ENCODE measurements at places on chromosomes 4 and X. TPM values are rescaled to one million over a fixed set of nuclear protein-coding genes. Genes with fewer than 3 reads are reported as not detected.

GRCh38 chrX:30590368-30590767 is 12.8 kb upstream of the TASL start:
- no peak for DNase-seq

- no peak for DNase-seq
These were observed 39.3 kb downstream of the SYTL5 start for GRCh38 chrX:38045538-38046096.

GRCh38 chr4:129583868-129584267 is 487.9 kb downstream of the C4orf33 start:
- peak; percentile 68 for DNase-seq

The CTAG1A gene
- total RNA-seq = not detected

- DNase-seq = no peak
These were observed 106.9 kb downstream of the COL4A6 start for GRCh38 chrX:108331126-108331909.

The ABRAXAS1 gene
- total RNA-seq = 21.0 TPM

GRCh38 chr4:8235224-8235623 is 34.3 kb upstream of the HTRA3 start:
- no peak for DNase-seq

DNA sequence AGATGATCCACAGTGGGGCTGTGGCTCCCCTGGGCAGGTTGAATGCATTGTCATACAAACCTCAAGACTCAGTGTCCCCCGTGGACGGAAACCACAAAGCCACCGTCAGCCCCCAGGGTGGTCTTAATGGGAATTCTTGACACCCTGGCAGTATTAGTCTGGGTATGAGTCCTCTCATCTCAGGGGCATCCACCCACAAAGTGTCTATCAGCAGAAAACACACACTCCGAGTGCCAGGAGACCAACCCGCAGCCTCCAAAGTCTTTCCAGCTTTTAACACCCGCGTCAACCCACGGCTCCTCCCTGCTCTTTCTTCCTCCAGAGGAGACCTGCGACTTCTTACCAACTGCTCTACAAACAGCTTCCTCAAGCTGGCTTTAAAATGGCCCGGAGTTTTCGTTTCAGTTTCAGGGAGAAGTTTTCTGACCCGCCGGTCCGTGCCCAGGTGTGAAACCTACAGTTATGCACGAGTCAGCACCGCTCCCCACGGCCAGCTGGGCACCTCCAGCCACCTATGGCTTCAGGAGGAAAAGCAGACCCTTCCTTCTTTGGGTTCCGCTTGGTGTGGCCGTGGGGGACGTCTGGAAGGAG is 14.4 kb upstream of the ASMTL start:
- no peak for DNase-seq
